Activated CD4-positive, alpha-beta T cell treated with anti-CD3 and anti-CD28 coated beads for 1 hour (primary cell): ENCODE measurements at places on chromosomes 16 and 17.

DNA sequence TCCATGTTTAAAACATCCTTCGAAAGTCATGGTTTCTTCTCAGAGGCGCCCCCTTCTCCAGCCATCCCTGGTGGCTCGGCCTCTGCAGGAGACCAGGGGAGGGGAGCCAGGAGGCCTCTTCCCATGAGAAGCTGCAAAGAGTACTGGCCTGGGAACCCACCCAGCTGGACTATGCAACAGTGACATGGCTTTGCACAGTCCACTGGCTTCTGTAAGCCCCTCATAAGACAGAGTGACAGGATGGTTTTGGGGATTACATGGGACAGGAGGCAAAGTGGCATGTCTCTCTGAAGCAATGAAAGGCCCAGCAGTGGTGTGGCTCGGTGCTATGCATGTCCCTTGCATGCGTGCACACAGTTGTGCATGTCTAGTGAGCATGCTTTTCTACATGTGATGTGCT is 99.5 kb downstream of the C16orf78 start:
- no peak for DNase-seq

DNA sequence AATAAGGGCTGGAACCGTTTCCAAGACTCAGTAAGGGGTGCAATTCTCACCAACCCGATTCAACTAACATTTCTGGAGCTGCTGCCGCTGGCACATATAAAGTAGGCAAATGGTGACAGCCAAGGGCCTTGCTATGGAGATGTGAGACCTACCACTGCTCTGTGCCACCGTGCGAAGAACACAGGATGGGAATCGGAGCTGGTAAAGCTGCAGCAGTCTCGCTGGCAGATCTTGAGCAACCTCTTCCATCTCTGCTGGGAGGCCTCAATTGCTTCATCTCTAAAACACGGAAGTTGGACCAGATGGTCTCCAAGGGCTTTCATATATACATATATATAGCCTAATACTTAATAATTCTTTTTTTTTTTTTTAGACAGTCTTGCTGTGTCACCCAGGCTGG is 128.9 kb upstream of the RCVRN start:
- no peak for DNase-seq

DNA sequence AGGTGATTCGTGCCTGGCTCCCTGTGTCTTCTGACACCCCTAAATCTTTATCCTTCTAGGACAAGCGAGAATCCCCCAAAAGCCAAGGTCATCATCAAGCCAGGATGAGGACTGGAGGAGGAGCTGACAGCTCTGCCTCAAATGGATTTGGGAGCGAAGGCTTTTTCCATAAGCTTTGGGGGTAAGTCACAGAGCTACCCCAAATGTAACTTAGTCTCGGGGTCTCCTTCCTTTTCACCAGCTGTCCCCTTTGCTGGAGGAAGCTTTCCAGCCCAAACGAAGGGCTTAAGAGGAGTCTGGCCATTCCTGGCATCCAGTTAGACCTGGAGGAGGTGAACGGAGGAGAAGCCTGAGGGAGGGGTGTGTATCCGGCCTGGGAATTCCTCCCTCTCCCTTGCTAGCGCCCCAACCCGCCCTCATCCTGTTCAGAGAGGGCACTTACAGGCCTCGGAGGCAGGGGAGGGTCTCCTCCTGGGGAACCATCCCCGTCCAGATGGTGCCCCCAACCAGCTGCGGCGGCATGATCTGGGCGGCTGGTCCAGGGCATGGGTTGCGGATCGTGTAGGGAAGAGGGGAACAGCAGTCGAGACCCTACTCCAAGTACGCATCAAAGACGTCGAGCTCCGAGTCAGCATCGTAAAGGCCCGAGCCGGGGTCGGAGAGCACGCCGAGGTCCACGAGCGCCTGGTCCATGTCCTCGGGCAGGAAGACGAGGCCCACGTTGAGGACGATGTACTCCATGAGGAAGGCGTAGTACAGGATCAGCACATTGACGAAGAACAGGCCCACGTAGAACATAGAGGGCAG is 938 bp downstream of the DEXI start:
- no peak for DNase-seq

DNA sequence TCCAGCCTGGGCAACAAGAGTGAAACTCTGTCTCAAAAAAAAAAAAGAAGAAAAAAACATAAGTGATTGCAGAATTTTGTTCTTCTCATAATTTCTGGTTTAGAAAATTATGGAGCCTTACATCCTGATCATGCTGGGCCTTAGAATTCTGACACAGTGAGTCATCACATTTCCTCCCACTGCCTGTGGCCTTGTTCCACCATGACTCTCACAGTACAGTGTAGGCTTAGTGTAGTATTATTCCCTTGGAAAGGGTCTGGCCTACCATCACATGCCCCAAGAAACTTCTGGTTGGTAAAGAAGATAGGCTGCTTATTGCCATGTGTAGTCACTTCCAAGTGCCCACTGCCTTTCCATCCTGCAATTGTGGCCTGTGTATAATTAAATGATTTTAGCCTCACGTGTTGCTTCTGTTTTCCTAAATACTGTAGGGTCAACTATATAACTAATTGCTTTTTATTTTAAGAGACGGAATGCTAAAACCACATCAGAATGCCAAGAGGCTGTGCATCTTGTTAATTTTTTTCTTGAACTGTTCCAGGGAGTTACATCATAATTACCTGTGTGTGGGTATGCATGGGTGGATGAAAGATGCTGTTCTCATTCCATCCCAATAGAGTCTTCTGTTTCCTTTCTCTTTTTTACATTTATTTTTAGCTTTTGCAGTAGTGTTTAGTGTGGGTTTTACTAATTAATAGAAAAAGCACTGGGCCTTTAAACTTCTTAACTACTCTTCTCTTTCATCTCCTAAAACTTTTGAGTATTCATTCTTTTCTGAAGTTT is 25.9 kb downstream of the OGFOD1 start:
- no peak for DNase-seq

GRCh38 chr16:29899516-29900101 is at the start of gene SEZ6L2:
SEZ6L2 (minus strand) TSS chr16:29899550; CDS start chr16:29899019, 531 bp downstream.
- DNase-seq: no peak

DNA sequence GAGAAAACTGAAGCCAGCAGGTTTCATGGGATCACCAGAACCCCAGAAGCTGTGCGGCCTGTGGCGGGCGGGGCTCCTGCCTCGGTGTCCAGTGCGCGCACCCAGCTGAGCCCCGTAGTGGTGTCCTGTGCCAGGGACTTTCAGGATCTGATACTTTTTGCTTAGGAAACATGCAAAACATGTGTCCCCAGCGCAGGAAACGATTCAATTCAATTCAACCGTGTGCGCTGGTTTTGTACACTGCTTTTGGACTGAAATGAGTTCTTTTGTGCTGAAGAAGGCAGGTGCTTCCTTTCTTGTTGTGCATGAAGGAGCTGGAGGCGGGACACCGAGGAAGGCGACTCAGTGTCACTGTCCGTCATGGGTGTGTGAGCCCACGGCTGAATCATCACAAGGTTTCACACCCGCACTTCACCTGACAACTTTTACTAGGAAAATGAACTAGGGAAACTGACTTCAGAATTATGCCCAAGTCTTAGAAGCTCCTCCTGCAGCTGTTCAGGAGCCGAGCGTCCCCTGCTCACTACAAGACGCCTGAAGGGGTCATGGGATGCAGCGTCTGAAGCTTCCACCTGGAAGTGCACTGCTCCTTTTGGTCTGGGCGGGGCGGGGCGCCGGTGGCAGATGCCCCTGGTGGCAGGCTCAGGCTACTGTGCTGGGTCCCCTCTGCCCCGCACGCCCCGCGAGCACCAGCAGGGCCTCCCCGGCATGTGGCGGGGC is 31.4 kb upstream of the ZNF750 start:
- no peak for DNase-seq
